ENCODE measurements at places on chromosomes 6 and 20.

GRCh38 chr6:148891405-148891783 is 144.6 kb downstream of the UST start:
- DNase-seq: no peak

- no peak for DNase-seq
These were observed 306.4 kb downstream of the COL12A1 start for GRCh38 chr6:74899416-74899815.

DNA sequence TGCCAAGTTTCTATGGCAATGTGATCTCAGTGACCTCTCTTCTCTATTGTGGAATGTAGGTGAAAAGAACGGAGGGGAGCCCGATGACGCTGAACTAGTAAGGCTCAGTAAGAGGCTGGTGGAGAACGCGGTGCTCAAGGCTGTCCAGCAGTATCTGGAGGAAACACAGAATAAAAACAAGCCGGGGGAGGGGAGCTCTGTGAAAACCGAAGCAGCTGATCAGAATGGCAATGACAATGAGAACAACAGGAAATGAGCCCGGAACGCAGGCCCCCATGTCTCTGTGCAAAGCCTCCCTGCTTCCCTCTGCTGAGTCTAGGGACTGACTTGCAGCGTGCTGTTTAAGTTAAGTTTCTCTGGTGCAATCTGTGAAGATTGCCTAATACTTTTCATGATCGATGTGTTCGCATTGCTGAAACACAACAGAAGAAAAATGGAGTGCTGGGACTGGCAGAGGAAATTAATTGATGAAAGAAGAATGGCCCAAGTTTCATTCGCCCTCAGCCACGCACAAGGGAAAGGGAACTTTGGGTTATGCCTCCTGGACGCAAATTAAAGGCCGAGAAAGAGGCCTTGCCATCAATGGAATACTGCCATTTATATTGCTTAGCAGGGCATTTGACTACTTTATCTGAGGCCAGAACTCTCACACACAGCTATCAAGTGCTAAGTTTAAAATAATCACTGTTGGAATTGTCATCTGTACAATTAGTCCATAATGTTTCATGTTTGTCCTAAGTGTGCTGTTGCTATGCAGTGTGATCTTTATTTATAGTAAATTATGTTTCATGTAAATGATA is 146.4 kb downstream of the AKAP7 start:
- DNase-seq: peak; percentile 26

GRCh38 chr6:105831311-105832097 is 254.6 kb upstream of the PRDM1 start:
- no peak for DNase-seq

GRCh38 chr20:25035921-25036320 is 22.0 kb downstream of the ACSS1 start:
- DNase-seq: no peak
